ENCODE measurements at places on chromosomes 7 and 10.

DNA sequence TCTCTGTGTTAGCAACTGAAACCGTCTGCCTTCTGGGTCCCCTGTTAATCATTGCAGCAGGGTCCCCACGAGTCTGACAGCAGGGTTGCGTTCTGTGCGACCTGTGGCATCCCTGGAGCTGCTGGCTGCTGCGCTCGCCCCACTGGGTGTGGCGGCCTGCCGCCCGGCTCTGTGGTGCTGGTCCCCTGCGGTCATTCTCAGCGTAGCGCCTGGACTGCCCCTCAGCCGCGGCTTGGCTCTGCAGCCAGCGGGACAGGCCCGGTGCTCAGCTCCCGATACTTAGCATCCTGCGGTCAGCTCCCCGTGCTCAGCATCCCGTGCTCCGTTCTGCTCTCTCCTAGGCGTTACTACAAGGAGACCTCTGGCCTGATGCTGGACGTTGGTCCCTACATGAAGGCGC lies 35.0 kb downstream of the LHPP start:
- no peak for DNase-seq

GRCh38 chr10:131748831-131749766 lies 151.7 kb upstream of the PPP2R2D start:
- no peak for DNase-seq

DNA sequence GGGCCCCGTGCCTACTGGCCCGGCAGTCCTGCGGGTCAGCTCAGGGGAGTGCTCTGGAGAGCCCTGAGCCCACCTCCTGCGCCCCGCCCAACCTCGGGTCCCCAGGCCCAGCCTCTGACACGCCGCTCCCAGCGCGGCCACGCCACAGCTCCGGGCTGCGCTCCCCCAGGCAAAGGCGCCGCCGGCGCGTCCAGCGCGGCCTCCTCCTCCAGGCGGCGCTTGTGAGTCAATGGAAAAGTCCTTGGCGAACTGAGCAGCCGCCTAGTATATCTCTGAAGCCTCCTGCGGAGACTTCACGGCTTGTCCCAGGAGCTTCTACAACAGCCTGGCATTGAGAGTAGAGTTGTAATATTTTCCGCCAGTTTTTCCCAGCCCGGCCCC lies 29.5 kb upstream of the BMS1 start:
- DNase-seq: peak; percentile 18

GRCh38 chr7:41093141-41093540 lies 609.7 kb downstream of the INHBA start:
- DNase-seq: no peak

- no peak for DNase-seq
Observed at GRCh38 chr7:55252386-55252785, 112.8 kb upstream of the LANCL2 start.

DNA sequence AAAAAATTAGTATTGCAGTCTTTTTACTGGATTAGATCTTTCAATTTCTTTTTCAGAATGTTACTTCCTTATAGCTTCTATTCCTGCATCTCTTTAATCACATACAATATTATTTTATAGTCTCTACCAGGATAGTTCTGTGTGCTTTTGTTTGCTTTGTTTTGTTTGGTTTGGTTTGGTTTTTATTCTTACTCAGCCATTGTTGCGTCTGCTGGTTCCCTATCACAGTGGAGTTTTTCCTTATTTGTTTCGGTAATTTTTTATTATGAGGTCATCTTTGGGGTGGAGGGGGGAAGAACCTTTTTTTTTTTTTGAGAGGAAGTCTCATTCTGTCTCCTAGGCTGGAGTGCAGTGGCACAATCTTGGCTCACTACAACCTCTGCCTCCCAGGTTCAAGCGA lies 9.0 kb upstream of the BAIAP2L1 start:
- no peak for DNase-seq

- no peak for DNase-seq
Observed at GRCh38 chr7:33420311-33420940, 291.1 kb downstream of the BBS9 start.

- DNase-seq: no peak
Observed at GRCh38 chr10:28668363-28669226, 8.7 kb upstream of the BAMBI start.

DNA sequence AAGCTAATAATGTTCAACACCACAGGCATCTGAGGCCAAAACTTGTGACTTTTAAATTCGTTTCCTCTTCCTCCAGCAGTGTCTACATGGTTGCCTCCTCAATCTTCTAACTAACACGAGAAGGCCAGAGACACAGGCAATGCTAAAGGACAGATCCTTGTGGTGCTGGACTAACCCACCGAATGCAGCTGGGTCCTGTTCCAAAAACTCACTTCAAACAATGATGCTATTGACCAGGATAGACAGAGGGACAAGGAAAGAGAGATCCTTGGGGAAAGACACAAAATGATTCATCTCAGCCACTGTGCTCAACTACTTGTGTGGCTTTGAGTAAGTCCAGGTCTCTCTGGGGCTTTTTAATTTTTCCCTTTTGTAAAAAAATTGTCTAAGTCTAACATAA lies 107.6 kb downstream of the KCNMA1 start:
- no peak for DNase-seq

DNA sequence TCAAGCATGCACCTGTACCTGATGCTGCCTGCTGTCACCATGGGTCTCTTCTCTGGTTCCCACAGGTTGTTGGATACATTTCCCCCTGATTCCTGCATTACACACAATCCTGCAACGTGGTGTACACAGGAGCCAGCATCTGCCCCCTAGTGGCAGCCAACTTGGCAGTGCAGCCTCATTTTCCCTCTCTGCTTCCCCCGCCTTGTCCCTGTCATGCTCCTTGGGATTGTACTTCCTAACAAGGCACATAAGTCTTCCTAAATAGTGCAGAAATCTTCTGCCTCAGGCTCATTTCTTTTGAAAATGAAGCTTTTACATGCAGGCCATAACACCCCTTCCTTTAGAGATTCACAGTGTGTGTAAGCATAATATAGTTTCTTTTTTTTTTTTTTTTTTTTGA lies 387.5 kb downstream of the CCSER2 start:
- DNase-seq: no peak

GRCh38 chr10:52283174-52283573 lies 30.9 kb upstream of the DKK1 start:
- DNase-seq: no peak

- DNase-seq: no peak
Observed at GRCh38 chr7:140126435-140127034, 50.2 kb downstream of the KDM7A start.

DNA sequence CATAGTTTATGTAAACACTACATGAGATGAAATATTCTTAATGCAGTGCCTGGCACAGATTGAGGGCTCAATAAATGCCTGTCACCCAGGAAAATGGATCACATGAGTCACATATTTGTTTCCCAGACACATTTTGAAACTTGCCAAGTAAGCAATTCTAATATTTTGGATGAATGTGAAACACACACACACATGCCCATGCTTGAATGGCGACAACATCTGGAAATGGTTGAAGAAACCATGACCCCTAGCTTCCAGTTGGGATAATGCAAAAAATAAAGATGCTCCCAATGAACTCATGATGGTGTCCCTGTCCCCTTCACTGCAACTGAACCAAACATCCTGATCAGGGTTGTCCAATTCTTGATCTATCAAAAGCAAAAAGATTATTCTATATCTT lies 797.3 kb downstream of the XPNPEP1 start:
- DNase-seq: no peak

DNA sequence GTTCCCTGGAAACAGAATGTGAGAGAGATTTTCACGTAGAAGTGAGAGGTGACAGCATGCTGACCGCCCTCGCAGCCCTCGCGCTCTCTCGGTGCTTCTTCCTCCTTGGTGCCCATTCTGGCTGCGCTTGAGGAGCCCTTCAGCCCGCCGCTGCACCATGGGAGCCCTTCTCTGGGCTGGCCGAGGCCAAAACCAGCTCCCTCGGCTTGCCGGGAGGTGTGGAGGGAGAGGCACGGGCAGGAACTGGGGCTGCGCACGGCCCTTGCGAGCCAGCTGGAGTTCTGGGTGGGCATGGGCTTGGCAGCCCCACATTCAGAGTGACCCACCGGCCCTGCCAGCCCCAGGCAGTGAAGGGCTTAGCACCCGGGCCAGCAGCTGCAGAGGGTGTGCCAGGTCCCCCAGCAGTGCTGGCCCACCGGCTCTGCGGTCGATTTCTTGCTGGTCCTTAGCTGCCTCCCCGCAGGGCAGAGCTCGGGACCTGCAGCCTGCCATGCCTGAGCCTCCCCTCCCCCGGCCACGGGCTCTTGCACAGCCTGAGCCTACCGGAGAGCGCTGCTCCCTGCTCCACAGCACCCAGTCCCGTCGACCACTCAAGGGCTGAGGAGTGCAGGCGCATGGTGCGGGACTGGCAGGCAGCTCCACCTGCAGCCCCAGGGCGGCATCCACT lies 888.7 kb upstream of the ZWINT start:
- DNase-seq: no peak

- no peak for DNase-seq
Observed at GRCh38 chr7:112161253-112162141, 44.7 kb downstream of the DOCK4 start.

DNA sequence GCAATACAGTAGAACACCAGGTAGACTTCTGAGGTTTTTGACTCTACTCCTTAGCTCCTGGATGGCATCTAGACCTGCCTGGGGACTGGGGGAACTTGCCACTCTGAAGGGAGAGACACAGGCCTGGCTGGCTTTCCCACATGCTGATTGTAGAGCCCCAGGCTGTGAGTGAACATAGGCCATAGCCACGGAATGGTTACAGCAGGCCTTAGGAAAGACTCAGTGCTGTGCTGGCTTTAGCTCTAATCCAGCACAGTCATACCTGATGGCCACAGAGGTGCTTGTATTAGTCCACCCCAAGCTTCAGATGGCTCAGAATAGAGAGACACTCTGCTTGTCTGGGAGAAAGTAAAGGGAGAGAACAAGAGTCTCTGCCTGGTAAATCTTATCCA lies 35.0 kb upstream of the ARHGAP12 start:
- DNase-seq: no peak

DNA sequence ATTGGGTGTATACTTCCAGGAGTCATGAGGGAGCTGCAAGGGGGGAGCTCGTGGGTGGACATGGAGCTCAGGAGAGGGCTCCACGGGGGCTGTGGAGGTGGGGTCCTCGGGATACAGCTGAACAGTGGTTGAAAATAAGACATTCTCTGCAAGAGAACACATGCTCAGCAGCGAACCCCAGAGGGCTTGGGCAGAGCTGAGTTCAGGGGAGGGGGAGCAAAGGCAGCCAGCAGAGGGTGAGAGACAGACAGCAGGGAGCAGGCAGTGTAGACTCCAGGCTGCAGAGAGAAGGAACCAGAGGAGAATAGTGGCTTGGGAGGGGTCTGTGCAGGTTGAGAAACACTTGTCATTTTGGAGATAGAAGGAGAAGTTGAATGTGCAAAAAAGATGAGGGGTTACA lies 73.0 kb upstream of the LRRC18 start:
- DNase-seq: no peak

GRCh38 chr10:100104300-100104699 lies 22.6 kb upstream of the CPN1 start:
- DNase-seq: no peak

- DNase-seq: no peak
Observed at GRCh38 chr10:57657164-57657765, 610.4 kb downstream of the IPMK start.

- peak; percentile 22 for DNase-seq
Observed at GRCh38 chr10:110357252-110357780, 52.6 kb upstream of the SMNDC1 start.

GRCh38 chr10:106619346-106619745 lies 545.2 kb downstream of the SORCS1 start:
- no peak for DNase-seq

DNA sequence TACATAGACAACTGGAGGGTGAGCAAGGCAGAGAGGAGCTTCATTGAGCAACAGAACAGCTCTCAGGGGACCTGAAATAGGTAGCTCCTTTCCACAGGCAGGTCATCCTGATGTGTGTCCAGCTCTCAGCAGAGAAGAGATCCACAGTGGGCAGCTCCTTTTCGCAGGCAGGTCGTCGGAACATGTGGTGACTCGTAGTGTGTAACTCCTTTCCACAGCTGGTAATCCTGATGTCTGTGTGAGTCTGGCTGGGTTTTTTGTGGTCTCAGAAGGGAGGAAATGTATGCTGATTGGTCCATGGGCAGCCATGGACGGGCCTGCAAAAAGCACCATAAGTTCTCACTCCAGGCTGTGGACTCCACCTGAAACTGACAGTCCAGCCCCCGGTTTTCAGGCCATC lies 24.4 kb upstream of the TES start:
- no peak for DNase-seq

DNA sequence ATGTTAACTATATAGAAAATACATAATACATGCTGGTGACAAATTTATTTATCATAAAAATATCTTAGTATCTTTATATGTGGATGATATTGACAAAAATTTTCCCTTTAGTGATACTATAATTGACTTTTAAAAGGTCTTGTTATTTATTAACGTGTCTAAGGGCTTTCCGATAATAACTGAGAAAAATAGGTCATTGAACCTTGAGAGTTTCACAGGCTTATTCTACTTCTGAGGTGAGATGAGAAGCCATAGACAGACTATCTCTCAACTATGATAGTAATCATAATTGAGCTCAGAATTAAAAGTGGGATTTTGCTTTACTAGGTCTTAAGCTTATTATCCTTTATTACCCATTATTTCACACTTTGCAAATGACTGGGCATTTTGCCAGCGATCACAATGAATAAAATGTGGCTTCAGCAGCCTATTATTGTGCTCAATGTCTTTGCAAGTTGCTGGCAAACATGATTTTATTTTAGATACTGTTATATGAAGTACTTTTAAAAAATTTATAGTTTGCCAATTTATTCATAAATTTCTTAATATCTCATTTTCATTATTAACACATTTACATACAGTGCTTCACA lies 574.5 kb downstream of the ZWINT start:
- no peak for DNase-seq

DNA sequence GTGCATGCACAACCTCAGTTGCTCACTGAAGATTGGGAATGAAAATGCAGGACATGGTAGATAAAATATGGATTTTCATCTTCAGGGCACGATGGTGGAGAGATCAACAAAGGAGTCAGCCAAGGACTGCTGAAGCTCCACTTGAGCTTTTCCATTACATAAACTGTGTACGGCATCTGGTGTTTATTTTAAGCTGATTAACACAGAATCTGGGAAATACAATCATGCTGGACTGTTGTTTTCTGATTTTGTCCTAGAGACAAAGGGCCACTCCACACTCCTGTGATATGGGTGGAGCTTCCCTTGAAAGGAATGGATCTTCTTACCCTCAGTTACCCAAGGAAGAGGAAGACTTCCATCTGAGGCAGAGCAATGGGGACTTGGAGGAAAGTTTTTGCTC lies 120.6 kb downstream of the SAMD9 start:
- no peak for DNase-seq

- no peak for DNase-seq
Observed at GRCh38 chr10:109912335-109913281, 10.7 kb downstream of the XPNPEP1 start.

GRCh38 chr10:69894156-69894555 lies 92.5 kb downstream of the COL13A1 start:
- no peak for DNase-seq

DNA sequence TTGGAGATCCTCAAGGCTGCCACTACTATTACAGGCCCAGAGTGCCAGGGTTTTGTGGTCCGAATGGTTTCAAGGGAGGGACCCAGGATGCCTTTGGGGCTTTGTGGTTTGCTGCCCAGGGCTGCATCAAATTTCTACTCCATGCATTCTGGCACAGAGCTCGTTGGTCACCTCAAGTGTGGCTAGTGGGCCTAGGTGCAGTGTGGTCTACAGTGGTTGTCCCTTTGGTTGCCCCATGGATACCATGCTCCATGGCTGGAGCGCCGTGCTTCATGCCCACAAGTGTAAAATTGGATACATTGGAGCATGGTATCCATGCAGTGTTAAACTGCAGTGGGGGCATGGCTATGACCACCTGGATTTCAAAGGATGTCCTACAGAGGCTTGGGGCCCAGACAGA lies 5.4 kb upstream of the PRF1 start:
- no peak for DNase-seq

GRCh38 chr7:76430836-76431235 lies 6.1 kb downstream of the ZP3 start:
- DNase-seq: no peak

All from activated CD4-positive, CD25-positive, alpha-beta regulatory T cell (primary cell).